ENCODE measurements at places on chromosomes 2 and 18.

DNA sequence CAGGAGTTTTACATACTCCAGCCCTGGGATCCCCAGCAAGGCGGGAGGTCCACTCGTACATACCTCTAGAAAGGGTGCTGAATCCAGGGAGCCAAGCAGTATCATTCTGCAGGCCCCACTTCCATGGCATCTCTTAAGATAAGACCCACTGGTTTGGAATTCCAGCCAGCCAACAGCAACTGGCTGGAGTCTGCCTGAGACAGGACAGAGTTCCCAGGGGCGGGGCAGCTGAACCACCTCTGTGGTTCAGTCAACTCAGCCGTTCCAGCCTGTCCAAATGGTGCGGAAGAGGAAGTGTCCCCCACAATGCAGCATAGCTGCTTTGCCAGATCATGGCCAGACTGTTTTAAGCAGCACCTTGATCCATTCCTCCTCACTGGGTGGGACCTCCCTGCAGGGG lies 33.2 kb downstream of the ZNF892 start:
- DNase-seq = no peak

DNA sequence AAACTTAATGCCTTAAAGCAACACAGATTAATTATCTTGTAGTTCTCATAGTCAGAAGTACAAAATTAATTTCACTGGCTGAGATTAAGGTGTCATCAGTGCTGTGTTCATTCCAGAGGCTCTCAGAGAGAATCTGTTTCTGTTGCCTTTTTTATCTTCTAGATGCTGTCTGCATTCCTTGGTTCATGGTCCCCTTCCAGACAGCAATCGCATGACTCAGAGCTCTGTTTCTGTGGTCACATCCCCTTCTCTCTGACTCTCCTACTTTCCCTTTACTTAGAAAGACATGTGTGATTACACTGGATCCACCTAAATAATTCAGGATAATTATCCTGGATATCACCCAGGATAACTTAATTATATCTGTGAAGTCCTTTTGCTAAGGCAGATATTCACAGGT lies 148.6 kb downstream of the MAIP1 start:
- DNase-seq = no peak

DNA sequence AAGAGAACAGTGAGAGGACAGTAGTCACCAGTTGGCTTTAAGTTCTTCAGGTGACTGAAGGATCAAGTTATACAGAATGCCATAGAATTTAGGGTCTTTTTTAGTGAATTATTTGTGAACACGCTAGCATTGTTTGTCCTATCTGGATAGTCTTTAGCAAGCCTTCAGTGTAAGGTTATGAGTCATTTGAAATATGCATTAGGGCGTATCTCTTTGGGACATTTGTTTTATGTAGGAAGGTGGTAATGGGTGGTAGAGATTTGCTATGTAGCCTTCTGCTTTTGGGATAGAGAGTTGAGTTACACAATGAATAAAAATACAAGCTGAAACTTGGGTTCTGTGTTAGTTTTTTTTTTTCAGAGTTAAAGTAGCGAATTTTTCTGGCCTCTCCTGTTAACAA lies 13.0 kb downstream of the ACTR2 start:
- no peak for DNase-seq

- DNase-seq = no peak
Measured at GRCh38 chr2:138324068-138324771, 177.3 kb upstream of the SPOPL start.

- DNase-seq = no peak
Measured at GRCh38 chr2:11080253-11081115, 74.8 kb upstream of the SLC66A3 start.

DNA sequence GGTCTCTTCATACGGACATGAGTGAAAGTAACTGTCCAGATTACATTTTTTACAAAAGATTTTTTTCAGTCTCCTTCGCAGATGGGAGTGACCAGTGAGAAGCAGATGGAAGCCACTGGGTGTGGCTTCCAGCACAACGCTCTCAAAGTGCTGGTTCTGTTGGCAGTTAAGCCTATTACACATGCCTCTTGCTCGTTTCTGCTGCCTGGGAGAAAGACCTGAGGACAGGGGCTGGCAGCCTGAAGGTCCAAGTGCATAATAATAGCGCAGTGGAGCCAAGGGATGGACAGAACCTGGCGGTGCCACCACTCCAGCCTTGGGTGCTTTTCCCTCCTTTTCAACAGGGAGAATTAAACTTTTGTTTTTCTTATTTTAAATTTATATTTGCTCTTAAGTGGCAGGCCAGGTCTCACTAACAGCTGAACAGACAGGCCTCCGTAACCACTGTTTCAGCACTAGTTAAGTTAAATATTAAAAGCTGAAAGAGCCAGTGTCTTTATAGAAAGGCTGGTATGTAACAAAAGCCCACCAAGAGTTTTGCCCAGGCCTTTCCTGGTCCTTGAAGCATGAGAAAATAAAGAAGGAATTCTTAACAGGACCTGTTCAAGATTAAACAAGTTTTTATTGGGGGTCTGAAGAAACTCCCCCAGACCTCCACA lies 1.2 kb upstream of the SKA1 start:
- DNase-seq = no peak

DNA sequence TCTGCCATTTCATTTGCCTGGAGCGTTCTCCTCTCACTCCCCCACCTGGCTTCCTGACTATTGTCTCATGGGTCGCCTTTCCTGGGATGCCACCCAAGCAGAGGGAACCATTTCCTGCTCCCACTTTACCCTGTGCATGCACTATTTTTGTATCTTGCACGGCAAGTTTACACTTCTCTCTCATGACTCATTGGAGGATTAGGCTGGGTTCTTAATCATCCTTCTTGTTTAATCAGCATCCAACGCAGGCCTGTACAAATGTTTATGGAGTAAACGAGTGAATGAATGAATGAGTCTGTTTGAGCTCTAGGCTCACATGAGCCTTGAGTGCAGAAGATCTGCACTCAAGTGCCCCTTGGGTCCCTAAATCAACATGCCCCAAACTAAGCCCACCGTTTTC lies 3.8 kb upstream of the ARHGAP25 start:
- DNase-seq = no peak

DNA sequence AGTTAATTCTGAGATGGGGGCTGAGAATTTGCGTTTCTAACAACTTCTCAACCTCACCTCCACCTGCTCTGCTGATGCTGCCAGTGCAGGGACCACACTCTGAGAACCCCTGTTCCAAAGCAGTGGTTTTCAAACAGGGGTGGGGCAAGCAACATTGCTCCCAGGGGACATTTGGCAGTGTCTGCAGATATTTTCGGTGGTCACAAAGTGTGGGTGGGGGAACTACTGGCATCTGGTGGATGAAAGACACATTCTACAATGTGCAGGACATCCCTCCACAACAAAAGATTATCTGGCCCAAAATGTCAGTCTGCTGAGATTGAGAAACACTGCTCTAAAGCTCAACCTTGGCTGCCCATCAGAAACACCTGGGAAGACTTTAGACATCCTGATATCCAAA lies 188.7 kb upstream of the SATB2 start:
- no peak for DNase-seq

DNA sequence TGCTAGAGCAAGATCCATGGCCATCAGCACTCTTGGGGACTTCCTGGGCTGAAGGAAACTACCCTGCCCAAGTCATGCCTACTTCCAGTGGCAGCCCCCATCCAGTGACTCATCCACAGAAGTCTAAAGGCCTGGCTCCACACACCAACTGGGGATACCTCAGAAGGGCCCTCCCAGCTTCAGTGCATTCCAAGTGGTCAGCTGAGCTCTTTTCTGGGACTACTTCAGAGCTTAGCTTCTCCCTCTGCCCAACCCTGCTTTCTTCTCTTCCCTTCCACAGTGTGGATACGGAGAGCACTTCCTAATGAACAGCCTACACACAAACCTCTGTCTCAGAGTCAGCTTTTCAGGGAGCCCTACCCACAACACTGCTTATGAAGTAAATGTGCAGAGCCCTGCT lies 66.5 kb downstream of the CLHC1 start:
- DNase-seq = no peak

DNA sequence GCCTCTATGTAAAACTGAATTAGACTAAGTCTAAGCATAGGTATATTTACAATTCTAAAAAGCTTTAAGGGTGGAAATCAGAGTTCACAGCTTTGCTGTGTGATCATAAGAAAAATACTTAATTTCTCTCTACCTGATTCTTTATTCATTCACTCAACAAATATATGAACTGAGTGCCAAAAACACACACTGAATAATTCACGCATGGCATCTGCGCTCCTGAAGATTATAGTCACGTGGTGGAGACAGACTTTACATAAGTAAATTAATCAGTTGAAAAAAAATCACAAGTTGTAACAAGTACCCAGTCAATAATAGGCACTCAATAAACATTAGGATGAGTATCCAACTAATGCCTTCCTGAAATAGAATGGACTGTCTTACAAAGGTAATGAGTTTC lies 351.6 kb downstream of the METTL4 start:
- DNase-seq = no peak

DNA sequence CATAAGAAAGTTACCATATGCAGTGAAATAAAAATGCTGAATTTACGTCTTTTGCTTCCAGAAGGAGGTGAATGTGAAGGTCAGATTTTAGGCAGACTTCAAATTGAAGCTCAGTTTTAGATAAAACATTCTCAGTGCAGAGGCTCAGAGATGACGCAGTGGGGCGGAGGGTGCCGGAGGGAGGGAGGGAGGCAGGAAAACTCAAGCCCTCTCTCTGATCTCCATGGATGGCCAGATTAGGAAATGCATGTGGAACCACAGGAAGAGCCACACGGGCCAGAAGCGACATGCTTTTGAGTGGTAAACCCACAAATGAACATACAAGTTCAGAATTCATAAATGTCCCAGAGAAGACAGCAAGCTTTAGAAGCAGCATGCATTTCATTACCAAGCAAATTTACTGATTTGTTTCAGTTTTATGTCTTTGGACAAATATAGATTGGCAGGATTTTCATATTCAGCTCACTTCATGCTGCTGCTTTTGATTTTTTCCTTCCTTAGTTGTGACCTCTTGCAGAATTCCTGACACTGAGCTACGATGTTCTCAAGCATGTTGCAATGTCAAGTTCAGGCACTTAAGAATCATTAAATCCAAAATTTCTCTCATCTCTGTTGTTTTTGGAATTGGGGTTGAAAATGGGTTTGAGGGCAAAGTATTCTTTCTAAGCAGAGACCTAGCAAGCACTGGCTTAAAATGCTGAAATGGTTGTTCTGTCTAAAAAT lies 29.7 kb upstream of the APCDD1 start:
- DNase-seq = no peak

DNA sequence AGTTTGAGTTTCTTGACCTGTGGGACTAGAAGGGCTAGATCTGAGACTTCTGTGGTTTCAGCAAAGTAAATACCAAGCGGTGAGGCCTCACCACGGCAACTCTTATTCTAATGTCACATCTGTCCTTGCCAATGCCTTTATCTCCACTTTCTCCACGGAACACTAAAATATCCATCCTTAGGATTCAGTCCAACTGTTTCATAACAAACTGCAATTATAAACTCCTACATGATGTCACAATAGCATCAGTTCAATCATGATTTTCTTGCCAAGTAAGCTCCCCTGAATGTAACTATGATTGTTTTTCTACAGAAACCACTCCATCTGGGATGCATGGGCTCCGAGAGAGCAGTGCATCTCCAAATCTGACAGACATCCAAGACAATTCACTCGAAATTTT lies 79.6 kb downstream of the LRATD1 start:
- no peak for DNase-seq

DNA sequence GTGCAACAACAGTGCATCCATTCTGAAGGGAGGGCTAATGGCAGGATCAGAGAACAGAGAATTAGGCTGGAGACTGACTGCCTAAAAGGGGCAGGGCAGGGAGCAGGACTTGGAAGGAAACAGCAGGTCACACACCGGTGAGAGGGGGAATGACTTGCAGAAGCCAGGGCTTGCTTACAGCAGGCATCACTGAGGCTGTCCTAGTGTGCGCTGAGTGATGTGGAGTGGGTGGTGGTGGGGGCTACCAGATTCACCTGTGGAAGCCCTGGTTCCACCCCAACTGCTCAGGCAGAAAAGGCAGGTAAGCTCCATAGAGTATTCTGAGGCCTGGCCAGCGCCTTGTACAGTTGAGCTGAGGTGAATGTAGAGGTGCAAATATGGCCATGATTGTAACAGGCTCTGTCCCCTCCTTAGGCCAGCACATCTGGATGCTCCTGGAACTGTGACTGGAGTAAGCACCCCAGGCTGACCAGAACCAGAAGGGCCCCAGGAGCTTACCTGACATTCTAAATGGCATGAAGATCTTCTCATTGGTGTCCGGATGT lies 49.4 kb downstream of the SFXN5 start:
- no peak for DNase-seq

GRCh38 chr2:120013597-120014223 lies 833 bp downstream of the EPB41L5 start:
- peak; percentile 8 for DNase-seq

DNA sequence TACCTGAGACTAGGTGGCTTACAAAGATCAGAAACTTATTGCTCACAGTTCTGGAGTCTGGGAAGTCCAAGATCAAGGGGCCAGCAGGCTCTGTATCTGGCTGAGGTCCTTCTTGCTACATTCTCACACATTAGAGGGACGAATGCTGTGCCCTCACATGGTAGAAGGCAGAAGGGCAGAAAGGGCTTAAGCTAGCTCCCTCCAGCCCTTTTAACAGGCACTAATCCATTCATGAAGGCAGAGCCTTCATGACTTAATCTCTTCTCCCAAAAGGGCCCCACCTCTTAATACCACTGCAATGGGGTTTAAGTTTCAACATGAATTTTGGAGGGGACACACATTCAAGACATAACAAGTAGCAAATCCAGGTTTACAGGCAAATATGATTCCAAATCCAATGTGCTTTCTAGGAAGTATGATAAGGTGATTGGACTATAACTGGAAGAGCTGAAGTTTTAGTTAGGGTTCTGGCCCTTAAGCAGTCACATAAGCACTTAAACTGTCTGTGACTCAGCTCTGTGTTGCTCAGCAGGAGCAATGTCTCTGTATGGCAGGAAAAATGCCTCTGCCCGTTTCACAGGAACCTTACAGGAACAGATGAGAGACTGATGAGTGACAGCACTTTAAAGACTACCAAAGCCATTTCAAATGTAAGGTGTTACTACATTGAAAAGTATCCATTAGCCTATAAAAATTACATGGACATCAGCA lies 119.6 kb upstream of the PTPRM start:
- no peak for DNase-seq

GRCh38 chr2:17805717-17806363 lies 10.4 kb upstream of the MSGN1 start:
- DNase-seq = no peak

DNA sequence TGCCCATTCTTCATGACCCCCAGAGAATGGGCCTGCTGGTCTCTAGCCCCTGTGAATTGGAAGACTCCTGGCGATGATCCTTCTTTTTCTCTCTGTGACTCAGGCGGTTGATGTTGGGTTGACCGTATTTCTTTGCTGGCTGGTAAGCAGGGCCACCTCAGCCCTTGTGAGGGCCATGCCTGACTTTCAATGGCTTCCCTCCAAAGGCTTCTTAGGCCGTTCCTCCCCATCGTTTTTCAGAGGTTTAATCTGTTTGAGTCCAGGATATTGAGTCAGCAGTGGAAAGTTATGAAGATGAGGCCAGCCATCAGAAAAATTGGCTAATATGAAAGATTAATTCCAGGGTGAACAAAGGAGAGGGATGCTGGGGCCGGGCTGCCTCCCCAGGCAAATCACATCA lies 13.6 kb downstream of the HPCAL1 start:
- DNase-seq = no peak

- DNase-seq = no peak
Measured at GRCh38 chr2:143205106-143205764, 76.0 kb downstream of the ARHGAP15 start.

- no peak for DNase-seq
Measured at GRCh38 chr2:80392441-80392840, 87.9 kb upstream of the LRRTM1 start.
